ENCODE measurements at places on chromosomes 1 and 21. TPM values are rescaled to one million over a fixed set of nuclear protein-coding genes. Genes with fewer than 3 reads are reported as not detected.
A peak's percentile ranks its signal among the peaks of the same experiment; 100 is the strongest.

IL20 gene
- not detected for total RNA-seq

SPRR2E gene
- total RNA-seq = not detected

DNA sequence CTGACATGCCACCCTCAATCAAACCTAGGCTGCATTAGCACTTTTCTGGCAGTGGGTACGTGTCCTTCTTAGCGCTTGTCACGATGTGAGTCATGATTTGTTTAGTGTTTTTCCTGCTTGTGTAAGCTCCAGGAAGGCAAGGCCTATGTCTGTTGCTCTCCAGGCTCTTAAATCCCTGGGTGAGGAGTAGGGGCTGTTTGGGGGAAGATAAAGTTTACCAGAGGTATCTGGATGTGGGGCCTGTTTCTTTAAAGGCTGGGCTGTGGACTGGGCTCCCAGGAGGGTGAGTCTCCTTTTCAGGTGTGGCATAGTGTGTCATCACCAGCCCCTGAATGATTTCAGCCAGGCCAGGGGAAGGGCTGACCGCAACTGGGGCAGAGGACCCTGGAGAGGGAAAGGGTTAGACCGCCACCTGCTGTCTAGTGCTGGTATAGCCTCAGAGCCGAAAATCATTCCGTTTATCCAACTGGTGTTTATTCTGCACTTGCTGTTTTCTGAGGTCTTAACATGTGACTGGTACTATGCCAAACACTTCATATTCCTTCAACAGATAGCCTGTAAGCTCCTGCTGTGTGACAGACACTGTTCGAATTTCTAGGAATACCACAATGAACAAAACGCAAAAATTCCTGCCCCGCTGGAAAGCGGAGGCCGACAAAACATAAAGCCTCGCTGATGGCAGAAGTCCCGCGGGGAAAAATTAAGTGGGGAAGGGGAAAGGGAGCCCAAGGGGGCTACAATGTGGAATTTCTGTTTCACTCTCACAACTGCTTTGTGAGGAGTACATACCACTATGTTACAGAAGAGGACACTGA, 9.7 kb downstream of the SERINC2 start:
- peaks cover 7% of the 10 kb centered on the region for H3K27me3 ChIP-seq
- no peak overlapping the region for H3K4me3 ChIP-seq
- peaks cover 6% of the 10 kb centered on the region for H3K4me1 ChIP-seq
- no peaks in the 10 kb centered on the region for H3K36me3 ChIP-seq
- peak; percentile 51 for DNase-seq

DNA sequence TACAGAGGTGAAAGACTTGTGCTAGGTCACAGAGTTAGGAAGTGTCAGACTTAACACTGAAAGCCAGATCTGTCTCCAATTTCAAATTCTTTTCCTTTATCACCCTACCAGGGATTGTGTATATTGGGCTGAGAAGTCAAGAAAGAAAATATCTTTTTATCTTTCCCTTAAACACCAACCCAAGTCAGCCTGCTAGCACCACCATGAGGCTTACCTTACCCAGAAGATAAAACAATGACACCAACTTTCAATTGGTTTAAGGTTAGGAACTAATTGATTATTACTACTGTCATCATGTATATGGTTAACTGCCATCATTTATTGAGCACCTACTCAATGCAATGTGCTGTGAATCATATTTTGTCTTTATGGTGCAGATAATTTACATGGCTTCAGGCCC, 178.9 kb upstream of the FOXD3 start:
- no peaks in the 10 kb centered on the region for H3K27me3 ChIP-seq
- H3K27ac ChIP-seq = no peak overlapping the region
- no peak for DNase-seq
- no peaks in the 10 kb centered on the region for H3K4me1 ChIP-seq

GRCh38 chr1:214009423-214010196, 21.8 kb downstream of the PROX1 start:
- peak overlapping the region; percentile 25 for H3K27ac ChIP-seq
- DNase-seq = no peak
- H3K4me1 ChIP-seq = peaks cover 28% of the 10 kb centered on the region
- no peak overlapping the region for H3K4me3 ChIP-seq
- H3K36me3 ChIP-seq = peaks cover 17% of the 10 kb centered on the region
- no peaks in the 10 kb centered on the region for H3K27me3 ChIP-seq

DNA sequence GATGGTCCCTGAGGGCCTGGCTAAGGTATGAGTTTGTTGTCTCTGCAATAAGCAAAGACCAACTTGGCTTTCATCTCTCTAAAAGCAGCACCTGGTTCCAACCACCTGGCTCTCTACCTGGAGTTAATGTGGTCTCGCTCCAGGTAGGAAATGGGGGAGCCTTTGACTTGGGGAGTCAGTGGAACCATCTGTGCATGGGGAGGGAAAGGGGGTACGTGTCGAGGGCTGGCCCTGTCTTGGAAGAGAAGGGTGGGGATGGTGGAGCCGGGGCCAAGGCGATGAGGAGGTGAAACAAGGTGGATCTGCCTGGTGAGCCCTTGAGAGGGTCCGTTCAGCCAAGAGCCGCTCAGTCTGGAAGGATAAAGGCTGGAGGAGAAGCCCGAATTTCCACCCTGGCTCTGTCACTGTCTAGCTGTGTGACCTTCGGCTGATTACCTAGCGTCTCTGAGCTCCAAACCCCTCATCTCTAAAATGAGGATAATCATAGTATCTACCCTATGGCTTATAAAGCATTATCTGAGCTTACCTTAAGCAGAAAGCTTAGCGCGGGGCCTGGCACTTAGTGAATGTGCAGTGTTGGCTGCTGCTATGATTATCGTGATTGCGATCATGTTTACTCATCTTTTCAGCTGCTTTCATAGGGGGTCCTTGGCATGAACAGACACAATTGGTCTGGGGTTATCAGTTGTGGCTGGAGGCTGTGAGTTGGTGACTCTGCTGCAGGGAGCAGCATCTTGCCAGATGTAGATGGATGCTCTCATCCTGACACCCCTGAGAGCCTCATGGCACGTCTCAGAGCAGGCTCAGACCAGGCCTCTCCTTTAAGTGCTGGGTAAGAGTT, 78.7 kb downstream of the ACTL8 start:
- H3K27ac ChIP-seq = no peak overlapping the region
- H3K27me3 ChIP-seq = no peaks in the 10 kb centered on the region
- H3K36me3 ChIP-seq = no peaks in the 10 kb centered on the region
- H3K4me3 ChIP-seq = no peak overlapping the region

GRCh38 chr1:77341195-77341594, 59.4 kb downstream of the AK5 start:
- H3K4me3 ChIP-seq = no peak overlapping the region
- no peaks in the 10 kb centered on the region for H3K4me1 ChIP-seq
- H3K27me3 ChIP-seq = no peaks in the 10 kb centered on the region
- H3K36me3 ChIP-seq = no peaks in the 10 kb centered on the region
- no peak for DNase-seq

DNA sequence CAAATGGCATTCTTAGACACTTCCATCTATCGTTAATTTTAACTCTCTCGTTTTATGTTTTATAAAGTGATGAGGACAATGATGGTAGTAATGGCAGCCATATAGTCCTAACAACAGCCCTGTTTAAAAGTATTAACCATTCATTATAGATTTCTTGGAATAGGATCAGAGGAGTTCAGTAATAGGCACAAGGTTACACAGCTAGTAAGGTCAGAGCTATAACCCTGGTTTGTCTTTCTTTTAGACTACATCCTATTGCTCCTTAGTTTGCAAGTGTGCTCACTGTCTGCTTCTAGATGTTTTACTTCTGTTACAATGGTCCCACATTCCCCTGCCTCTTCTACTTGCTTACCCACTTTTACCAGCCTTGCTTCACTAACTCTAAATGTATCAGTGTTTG, 50.9 kb downstream of the TLCD4 start:
- peaks cover 11% of the 10 kb centered on the region for H3K36me3 ChIP-seq
- H3K4me3 ChIP-seq = no peak overlapping the region
- H3K27ac ChIP-seq = no peak overlapping the region
- no peaks in the 10 kb centered on the region for H3K27me3 ChIP-seq
- peaks cover 8% of the 10 kb centered on the region for H3K4me1 ChIP-seq

DNA sequence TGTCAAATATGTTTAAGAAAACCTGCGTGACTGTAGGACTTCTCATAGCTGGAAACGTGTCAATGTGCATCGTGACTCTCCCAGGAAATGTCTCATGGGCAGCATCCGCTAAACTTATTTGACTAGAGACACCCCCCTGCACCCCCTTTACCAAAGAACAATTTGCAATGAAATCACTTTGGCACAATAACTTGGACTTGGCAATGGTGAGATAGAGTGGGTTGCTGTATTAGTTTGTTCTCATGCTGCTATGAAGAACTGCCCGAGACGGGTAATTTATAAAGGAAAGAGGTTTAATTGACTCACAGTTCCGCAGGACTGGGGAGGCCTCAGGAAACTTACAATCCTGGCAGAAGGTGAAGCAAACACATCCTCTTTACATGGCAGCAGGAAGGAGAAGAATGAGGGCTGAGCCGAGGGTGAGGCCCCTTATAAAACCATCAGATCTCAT, 13.8 kb downstream of the CLDN14 start:
- no peak for DNase-seq
- no peaks in the 10 kb centered on the region for H3K4me1 ChIP-seq
- H3K36me3 ChIP-seq = no peaks in the 10 kb centered on the region
- H3K27me3 ChIP-seq = no peaks in the 10 kb centered on the region
- H3K27ac ChIP-seq = no peak overlapping the region

GRCh38 chr1:183892351-183892793, 87.5 kb downstream of the RGL1 start:
- no peaks in the 10 kb centered on the region for H3K27me3 ChIP-seq
- no peaks in the 10 kb centered on the region for H3K36me3 ChIP-seq
- H3K4me1 ChIP-seq = peaks cover 51% of the 10 kb centered on the region
- H3K4me3 ChIP-seq = no peak overlapping the region
- H3K27ac ChIP-seq = no peak overlapping the region

DNA sequence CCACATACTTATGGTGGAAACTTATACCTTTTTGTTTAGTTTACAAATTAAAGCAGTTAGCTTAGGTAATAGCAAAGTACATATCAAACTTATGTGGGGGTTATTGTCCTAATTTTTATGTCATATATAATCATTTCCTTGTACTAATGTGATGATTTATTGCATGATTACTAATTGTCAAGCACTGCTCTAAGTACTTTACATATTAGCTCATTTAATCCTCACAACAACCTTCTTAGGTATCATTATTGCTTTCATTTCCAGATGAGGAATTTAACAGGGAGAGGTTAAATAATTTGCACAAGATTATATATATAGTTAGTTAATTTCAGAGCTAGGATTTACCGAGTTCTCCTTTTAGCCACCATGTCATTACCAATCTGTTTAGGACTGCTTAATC, 11.9 kb upstream of the SSX2IP start:
- DNase-seq = no peak
- no peaks in the 10 kb centered on the region for H3K36me3 ChIP-seq
- no peaks in the 10 kb centered on the region for H3K27me3 ChIP-seq
- H3K27ac ChIP-seq = no peak overlapping the region

DNA sequence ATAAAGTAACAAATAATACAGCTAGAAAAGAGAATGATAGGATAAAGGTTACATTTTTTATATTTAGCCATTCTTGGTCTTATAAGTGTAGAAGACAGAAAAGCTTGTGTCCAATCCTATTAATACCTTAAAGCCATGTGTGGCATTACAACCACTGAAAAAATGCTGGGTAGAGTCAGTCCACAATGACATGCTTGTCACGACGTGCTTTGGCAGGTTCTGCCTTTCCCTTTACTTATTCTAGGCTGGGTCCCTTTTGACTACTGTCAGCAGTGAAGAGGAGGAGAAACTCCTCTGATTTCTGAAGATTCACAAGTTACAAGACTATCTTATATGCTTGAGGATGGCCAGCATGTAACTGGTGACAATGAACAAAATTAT, 14.6 kb upstream of the AIM2 start:
- no peaks in the 10 kb centered on the region for H3K27me3 ChIP-seq
- H3K4me1 ChIP-seq = no peaks in the 10 kb centered on the region
- no peaks in the 10 kb centered on the region for H3K36me3 ChIP-seq
- no peak overlapping the region for H3K4me3 ChIP-seq

DNA sequence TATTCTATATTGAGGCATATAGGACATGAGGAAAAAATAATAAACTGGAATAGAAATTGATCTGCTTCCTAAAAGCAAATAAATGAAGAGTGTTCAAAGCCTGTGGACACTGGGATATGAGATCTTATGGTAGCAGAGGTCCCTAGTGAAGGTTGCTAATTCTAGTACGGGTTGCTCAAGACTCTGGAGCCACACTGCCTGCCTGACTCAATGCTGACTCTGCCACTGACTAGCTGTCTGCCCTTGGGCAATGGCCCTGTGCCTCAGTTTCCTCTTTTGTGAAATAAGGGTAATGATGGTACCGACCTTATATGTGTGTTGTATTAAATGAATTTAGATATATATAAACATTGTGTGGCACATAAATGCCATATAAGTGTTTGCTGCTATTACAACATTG, 59.0 kb upstream of the C1orf53 start:
- H3K36me3 ChIP-seq = no peaks in the 10 kb centered on the region
- H3K4me1 ChIP-seq = no peaks in the 10 kb centered on the region
- H3K27me3 ChIP-seq = peaks cover 10% of the 10 kb centered on the region
- no peak overlapping the region for H3K27ac ChIP-seq
- H3K4me3 ChIP-seq = no peak overlapping the region

DNA sequence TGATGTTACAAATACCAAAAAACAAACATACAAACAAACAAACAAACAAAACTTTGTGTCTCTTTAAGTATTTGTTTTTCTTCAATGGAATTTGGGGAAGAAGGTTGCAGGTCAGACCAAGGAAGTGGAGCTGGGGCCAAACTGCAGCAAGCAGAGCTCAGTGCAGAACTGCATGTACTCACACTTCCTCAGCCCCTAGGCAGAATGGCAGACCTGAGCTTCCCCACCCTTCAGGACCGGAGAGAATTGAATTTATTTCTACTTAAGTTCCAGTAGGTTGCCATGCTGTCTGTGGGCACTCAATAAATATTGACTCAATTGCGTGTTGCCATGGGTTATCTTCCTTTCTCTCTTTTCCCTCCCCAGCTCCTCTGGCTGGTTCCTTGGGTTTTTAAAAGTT, 173.6 kb downstream of the PTGER3 start:
- H3K27ac ChIP-seq = no peak overlapping the region
- no peak overlapping the region for H3K4me3 ChIP-seq
- H3K36me3 ChIP-seq = no peaks in the 10 kb centered on the region
- peaks cover 17% of the 10 kb centered on the region for H3K4me1 ChIP-seq

DNA sequence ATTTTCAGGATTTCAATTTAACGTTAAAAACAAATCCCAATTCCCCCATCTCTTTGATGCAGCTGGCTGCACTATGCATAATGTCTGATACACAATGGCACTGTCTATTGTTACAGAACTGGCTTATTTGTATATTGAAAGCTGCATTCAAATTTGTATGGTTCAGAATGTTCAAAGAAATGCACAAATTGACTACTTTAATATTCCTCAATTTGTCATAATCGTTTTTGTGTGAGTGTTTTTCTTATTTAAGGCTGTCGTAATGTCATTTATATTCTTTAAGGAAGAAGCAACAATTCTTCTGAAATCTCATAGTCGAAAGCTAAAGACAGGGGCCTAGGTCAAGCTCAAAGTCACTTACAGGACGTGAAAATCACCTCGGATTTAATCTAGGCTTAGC, 341.4 kb upstream of the ZRANB2 start:
- DNase-seq = no peak
- H3K4me3 ChIP-seq = no peak overlapping the region
- no peaks in the 10 kb centered on the region for H3K36me3 ChIP-seq
- no peaks in the 10 kb centered on the region for H3K27me3 ChIP-seq
- H3K27ac ChIP-seq = no peak overlapping the region
